ENCODE measurements at places on chromosomes 6 and 20.

- no peak for DNase-seq
These were observed 14.0 kb downstream of the POM121L2 start for GRCh38 chr6:27297857-27298730.

DNA sequence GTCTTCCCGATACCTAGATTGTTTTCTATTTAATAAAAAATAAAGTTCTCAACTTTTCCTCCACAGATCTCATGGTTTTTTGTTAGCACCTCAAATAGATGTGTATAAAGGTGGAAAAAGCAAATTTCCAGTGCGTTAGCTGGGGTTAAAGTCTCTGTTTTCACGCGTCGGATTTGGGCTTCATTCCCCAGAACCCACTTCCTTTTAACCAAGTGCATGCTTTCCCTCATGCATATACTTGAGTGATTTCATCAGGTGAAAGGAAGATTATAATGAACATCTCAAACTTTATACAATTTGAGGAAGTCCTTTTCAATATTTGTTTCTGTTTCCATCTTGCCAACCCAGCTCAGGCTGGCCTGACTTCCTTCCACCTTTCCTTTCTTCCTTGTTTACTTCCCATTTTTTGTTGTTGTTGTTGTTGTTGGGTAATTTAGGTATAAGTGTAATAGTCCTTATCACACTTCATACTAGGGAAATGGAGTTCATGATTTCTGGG, 43.9 kb upstream of the GGTLC1 start:
- no peak for DNase-seq

DNA sequence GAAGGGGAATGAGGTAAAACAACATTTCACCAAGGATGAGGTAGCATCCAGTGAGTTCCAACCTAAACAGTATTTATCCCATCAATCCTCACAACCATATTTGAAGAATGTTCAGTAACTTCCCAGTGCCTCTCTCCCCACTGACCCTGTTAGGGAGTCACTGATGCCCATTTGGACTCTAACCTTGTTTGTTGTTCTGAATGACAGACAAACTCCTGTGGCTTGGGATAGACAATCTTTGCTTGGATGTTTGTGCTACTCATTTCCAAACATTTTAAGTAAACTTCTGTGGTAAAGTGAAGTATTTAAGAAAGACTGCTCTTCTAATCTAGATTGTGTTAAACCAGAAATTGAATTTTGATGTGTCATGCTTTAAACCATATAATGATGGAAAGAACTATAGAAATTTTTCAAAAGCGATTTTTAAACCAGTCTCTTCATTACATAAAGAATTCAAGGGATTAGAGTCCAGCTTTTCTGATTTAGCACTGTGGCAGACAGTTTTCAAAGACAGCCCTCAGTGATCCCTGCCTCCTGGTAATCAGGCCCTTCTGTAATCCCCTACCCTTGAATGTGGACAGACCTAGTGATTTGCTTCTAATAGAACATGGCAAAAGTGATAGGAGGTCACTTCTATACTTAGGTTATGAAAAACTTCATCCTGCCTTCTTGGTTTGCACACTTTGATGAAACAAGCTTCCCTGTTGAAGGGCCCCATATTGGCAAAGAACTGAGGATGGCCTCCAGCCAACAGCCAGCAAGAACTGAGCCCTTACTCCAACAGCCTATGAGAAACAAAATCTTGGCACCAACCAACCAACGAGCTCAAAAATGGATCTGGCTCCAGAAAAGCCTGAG, 191.6 kb downstream of the DST start:
- no peak for DNase-seq

DNA sequence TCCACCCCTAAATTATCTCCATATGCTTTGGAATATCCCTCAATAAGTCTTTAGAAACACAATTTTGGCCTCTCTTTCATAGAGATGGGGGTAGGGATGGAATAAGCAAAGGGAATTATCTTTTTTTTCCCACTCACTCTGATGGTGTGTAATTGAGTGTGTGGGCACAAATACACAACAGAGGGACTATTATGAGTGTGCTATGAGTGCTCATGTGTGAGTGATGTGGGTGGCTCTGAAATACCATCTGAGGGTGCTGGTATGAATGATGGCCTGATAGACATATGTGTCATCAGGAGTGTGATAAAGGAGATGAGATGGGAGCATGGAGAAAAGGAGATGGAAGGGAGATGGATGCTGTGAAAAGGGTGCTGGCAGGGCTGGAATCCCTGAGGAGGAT, 35.6 kb downstream of the GSS start:
- no peak for DNase-seq

GRCh38 chr6:45933855-45934254, 81.8 kb downstream of the CLIC5 start:
- no peak for DNase-seq

DNA sequence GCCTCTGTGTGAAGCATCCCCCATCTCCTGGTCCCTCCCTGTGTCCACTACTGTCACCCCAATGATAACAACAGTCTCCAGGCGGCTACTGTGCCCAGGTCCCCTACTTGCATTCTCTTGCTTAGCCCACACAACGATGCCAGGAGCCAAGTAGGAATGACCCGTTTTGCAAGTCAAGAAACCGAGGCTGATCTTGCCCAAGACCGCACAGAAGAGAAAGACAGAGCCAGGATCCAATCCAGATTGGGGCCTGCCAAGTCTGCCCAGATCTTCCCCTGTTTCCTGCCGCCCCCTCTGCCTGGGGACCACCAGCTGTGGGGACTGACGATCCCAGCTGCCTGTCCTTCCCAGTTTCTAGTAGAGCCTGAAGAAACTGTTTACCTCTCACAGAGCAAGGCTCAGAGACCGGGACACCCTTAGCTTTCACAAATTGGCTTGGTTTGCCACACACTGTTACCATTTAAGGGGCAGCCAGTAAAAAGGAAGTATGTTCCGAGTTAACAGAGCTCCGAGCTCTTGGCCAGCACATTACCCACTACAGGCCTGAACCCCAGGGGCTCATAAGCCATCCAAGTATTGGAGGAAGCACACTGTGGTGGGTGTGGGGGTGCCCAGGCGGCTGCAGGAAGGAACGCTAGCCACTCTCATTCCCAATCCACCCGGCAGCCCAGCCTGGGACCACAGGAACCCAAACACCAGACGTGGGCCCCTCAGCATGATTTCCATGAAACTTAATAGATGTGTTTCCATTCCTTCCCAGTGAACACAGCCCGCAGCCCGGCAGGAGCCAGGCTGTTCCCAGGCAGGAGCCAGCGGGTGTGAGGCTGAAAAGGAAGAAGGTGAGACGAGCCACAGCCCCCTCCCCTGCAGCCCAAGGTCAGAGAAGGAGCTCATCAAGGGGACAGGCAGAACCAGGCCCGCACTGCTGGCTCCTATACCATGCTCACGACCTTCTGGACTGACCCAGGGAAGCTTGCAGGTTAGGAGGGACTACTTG, 7.9 kb downstream of the KIAA1755 start:
- DNase-seq: no peak

DNA sequence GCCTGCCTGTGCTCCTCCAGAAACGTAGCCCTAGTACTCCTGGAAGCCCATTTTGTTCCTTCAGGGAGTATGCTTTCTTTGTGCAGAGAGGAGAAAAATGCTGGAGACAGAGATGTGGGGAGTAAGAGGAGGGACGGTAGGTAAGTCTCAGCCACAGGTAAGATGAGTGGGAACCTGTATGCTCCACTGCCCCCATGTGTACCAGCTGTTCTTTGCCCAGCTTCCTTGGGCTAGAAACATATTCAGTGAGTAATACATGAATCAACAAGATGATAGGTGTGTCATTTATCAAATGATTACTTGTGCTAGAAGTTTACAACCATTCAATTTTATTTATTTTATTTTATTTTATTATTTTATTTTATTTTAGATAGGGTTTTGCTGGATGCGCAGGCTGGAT, 13.6 kb upstream of the CEP85L start:
- DNase-seq: no peak

GRCh38 chr6:136717716-136717990, 74.6 kb downstream of the MAP3K5 start:
- no peak for DNase-seq

- DNase-seq: no peak
These were observed 93.8 kb downstream of the FOXA2 start for GRCh38 chr20:22490287-22491193.

GRCh38 chr20:21519136-21519584, 5.3 kb upstream of the NKX2-2 start:
- DNase-seq: no peak
